SK-N-MC (cell line): ENCODE measurements at places on chromosomes 13 and 19.

- no peak for DNase-seq
Observed at GRCh38 chr13:45751885-45752284, 49.8 kb downstream of the CBY2 start.

GRCh38 chr19:32605544-32605943, 24.6 kb downstream of the PDCD5 start:
- DNase-seq, result no peak

- DNase-seq, result no peak
Observed at GRCh38 chr19:30063650-30064347, 121.8 kb downstream of the URI1 start.

DNA sequence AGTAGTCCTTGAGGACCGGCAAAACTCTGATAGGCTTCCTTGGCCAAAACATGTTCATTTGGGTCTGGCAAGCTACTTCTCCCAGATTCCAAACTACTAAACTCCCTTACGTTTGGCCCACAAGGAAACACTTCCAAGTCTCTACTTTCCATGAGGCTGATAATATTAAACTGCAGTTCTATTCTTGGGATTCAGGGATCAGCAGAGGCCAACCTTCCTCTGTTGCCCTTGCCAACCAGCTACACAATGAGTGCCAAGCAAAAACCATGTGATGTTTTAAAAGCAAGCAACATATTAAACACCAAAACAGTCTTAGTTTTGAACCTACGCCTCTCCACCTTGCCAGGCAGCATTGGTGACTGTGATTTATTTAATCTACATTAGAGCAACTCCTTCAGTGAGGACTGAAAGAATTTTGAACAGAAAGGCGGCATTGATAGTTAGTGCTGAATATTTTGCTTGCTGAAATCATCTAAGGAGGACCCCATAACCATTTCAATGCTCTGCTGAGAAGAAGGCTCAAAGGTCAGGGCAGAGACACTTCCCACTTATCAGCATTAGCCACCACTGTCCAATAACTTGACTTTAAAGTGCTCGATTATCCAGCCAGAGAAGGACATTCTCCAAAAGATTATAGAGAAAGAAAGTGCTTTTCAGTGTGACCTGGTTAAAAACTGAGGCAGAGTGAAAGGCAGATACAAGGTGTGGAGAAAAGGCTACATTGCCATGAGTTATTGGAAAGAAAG, 287.1 kb downstream of the TBC1D4 start:
- no peak for DNase-seq

- DNase-seq, result no peak
Observed at GRCh38 chr19:3163230-3163886, 15.2 kb upstream of the S1PR4 start.

DNA sequence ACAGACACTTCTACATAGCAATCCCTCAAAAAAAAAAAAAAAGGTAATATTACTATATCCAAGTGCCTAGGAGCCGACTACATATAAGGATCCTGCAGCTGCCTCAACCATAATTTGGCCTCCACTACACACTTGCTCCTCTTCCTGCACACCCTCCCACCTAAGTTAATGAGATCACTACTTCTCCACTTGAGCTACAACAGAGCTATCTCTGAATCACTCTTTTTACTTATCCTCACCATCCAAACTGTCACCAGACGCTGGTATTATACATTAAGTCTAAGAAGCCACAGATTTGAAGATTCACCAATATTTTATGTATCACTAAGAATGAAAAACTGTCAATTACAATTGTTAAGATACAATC, 8.3 kb downstream of the OBI1 start:
- no peak for DNase-seq

DNA sequence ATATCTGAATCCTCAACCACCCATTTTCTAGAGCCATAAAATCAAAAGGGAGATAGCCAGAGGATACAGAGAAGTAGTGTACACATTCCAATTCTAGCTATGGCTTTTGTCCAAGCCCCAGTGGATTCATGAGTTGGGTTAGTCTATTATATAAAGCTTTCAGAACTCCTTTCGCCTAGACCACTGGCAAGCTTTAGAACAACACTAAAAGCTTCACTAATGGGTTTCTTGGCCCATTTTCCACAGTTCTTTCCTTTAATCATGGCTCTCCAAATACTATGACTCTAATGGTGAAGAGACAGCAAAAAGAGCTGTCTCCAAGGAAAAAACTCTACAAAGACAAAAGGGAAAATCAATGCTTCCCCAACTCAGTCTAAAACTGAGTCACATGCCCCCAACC, 48.2 kb upstream of the SLITRK5 start:
- no peak for DNase-seq
